ENCODE measurements at places on chromosomes 3 and 15.

GRCh38 chr3:59935025-59935424 lies 885.2 kb upstream of the CFAP20DC start:
- no peak for DNase-seq

GRCh38 chr3:149377408-149378364 lies at the start of gene TM4SF1:
Gene TM4SF1 (minus strand): TSS chr3:149377649. CDS start chr3:149377547, 102 bp downstream.
- peak; percentile 98 for DNase-seq

DNA sequence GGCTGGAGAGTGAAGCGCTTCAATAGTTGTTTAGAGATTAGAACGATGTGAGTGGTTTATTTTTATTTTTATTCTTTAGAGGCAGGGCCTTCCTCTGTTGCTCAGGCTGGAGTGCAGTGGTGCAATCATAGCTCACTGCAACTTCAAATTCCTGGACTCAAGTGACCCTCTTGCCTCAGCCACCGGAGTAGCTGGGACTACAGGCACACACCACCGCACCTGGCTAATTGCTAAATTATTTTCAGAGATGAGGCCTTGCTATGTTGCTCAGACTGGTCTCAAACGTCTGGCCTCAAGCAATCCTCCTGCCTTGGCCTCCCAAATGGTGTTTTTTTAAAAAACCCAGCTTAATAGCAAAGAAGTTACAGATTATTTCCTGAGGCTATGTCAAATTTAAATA lies 29.0 kb downstream of the PPARG start:
- DNase-seq: no peak

- peak; percentile 83 for DNase-seq
These were observed 36.0 kb downstream of the PSTPIP1 start for GRCh38 chr15:77030928-77031375.

DNA sequence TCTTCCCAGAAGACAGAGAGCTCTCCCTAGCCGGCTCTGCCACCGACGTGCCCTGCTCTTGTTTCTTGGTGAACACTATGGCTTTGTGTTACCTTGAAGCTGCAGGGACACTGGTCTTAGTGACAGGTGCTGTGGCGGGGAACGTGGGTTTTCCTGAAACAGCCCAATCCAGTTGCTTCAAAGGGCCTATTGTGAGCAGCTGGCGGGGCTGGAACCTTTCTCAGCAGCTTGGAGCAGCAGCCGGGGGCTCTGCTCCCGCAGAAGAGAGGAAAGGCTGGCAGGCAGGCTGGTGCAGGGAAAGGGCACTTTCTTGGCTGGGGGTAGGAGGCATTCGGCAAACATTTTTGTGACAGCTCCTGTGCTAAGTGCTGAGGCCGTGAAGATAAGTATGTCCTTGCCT lies 12.8 kb downstream of the MYZAP start:
- no peak for DNase-seq

DNA sequence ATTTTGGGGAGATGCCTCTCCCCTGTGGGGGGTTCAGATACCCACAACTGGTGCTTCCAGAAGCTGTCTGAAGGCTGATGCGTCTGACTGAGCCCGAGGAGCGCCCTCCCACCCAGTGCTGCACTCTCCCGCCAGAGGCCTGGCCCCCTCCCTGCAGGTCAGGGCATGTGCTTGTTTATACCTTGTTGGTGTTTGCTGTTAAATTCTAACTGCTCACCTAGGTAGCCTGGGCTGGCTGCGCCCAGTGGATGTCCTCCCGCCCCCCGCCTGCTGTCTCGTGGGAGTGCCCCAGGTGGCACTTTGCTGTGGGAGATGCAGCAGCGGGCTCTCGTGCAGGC lies 12.9 kb downstream of the KLF13 start:
- no peak for DNase-seq

DNA sequence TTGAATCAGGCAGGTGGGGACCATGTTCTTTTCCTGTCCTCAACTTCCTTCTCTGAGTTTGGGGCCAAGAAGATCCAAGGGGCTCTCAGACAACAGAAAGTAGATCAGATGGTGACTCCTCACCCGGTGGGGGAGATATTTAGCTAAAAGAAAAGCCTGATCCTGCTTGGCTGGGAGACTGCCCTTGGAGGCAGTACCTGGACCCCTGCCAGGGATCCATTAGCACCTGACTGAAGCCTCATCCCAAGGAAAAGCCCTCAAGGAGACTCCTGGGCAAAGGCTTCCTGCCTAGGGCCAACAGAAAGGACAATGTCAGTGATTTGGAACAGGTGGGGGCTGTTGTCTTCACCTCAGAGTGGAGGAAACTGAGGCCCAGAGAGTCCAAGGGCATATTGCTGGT lies 33.5 kb upstream of the HHATL start:
- DNase-seq: no peak

DNA sequence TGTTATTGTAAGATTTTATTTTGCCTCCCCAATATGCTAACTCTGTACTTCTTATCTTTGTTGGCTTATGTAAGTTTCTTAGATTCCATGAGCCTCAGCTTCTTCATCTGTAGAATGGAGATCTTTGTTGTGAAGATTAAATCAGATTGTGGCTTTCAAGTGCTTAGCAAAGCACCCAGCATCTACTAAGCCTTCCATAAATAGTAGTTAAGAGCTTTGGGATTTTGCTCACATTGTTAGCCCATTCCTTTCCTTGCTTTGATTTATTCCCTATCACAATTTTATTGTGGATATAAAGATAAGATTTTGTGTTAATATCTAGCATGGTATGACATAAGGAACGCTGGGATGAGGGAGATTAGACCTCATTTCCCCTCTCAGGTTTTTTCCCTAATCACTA lies 501.4 kb downstream of the PYDC2 start:
- no peak for DNase-seq

- peak; percentile 83 for DNase-seq
These were observed 53.4 kb downstream of the UMPS start for GRCh38 chr3:124783696-124784095.

- no peak for DNase-seq
These were observed 66.4 kb upstream of the NR2E3 start for GRCh38 chr15:71743861-71744382.

DNA sequence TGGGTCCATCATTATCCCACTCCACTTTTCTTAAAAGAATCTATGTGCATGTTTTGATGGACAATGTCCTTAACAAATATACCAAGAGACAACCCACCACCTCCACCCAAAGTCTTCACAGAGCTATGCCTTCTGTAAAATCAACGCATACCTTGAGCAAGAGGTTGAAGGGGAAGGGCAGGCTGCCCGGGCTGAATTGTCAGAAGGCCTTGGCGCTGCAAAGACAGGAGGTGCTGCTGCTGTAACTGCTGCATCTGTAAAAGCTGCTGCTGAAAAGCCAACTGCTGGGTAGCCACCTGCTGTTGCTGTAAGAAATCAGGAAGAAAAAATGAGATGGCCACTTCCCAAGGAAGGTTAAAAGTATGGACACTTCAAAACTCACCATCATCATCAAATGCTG lies 536.7 kb downstream of the FOXP1 start:
- no peak for DNase-seq

DNA sequence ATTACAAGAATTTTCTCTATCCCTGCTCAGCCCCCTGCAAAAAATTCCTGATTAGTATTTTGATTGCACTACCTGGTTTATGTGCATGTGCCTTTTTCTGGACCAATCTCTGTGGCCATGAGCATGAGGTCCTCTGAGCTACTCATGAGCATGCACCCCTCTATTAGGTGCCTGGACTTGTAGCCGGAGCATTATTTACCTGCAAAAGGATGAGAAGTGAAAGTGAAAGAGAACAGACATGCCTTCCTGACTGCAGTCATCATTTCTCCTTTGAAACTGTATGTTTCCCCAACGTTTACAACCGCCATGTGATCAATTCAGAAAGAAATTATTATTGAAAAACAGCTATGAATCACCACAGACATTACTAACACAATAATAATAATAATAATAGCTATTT lies 1008.8 kb downstream of the ROBO2 start:
- DNase-seq: no peak

DNA sequence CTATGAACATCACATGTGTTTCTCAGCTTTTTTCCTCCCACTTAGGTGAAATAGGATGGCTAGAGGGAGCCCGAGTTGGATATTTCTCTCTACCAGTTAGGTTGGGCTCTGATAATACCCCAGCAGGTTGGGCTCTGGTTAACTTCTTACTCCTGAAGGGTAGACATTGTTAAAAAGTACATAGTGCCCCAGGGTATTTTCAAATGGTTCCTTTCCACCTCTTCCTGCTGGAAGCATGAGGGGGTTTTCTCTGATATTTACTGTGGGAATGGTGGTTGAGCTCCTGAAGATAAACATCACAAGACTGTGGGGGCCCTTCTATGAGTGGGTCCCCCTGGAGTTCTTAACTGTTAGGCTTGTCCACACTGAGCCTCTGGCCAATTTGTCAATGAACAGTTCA lies 36.1 kb upstream of the SPESP1 start:
- DNase-seq: no peak

GRCh38 chr15:66154581-66154980 lies 99.0 kb downstream of the MEGF11 start:
- peak; percentile 54 for DNase-seq

DNA sequence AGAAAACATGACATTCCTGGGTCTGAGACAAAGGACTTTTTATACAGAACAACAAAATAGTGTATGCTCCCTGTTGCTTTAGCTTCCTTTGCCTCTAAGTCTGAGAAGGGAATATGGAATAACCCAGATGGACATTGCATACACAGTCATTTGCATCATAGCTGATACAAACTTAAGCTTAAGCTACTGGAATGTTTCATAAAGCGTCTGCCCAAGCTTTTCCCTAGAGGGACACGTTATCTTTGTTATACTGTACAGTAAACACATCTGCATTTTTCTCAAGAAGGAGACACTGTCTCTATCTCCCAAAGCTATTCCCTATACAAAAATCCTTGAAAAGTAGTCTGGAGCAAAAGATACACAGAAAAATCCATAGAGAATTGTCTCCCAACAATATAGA lies 775.0 kb downstream of the DIPK2A start:
- no peak for DNase-seq

DNA sequence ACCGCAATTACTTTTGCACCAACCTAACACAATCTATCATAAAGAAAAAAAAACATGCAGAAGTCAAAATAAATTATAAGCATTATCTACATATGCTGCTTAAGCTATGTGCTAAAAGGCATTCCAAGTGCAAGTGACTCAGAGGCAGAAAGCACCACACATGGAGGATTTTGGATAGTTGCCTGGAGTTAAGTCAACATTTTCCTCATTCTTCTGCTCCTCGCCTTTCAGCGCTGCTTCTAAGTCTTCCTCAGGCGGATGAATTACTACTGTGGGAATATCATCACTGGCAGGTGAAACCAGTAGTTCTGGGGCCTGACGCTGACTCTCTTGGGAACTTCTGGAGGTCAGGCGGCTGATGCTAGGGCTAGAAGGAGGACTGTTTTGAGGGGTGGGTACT lies 53.1 kb downstream of the SLC4A7 start:
- DNase-seq: peak; percentile 71

- DNase-seq: no peak
These were observed 20.8 kb downstream of the ATP13A3 start for GRCh38 chr3:194465920-194466570.

DNA sequence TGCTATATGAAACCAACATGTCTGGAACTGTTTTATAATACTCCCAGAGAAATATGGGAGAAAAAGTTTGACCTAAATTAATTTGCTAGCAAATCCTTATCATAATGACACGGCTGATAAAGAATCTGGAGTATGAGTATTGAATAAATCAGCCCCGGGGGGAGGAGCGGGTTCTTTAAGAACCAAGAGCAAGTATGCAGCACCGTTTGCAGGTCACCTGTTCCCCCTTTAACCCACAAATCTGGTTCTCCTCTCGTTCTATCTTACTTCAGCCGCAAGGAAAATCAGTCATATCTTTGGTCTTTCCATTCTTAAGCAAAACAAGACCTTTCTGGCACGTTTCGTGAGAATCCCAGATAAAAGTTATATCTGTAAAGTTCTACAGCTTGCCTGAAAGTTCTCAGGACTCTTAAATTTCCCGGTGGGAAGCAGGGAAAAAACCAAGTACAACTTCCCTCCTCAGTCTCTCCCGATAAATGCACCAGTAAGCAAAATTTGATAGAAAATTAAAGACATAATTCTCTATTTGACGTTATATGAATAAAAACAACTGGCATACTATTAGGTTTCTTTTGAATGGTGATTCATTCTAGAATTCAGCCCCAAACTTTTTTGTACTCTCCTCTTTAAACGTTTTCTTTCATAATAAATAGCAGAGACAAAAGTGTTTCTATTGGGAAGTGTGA lies 348.6 kb downstream of the ZBBX start:
- no peak for DNase-seq

GRCh38 chr3:9169956-9170850 lies 79.2 kb downstream of the SRGAP3 start:
- no peak for DNase-seq

- DNase-seq: peak; percentile 68
These were observed 117.3 kb downstream of the ADAMTS17 start for GRCh38 chr15:100224206-100225185.

DNA sequence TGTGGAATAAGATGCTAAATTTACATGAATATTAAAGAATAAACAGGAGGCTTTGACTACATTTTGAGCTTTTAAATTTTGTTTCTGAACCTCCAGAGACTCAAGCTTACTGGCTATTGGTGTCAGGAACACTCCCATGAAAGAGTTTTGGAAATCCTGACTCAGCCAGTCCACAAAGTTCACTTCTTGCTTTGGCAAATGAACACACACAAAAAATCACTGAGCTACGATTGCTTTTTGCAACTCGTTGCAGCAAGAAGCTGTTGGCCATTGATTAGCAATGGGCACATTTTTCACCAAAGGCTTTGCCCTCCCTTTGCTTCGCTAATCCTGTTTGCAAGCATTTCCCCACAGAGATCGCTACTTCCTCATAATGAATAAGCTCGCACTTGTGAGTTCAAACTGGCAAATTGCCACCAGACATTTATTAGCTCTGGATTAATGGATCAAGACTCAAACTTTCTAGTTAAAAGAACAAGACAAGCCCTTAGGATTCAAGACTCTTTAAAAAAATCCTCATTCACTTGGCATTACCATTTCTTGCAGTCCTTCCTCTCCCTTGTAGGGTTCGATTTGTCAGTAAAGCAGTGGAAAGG lies 343.2 kb upstream of the ONECUT1 start:
- no peak for DNase-seq

DNA sequence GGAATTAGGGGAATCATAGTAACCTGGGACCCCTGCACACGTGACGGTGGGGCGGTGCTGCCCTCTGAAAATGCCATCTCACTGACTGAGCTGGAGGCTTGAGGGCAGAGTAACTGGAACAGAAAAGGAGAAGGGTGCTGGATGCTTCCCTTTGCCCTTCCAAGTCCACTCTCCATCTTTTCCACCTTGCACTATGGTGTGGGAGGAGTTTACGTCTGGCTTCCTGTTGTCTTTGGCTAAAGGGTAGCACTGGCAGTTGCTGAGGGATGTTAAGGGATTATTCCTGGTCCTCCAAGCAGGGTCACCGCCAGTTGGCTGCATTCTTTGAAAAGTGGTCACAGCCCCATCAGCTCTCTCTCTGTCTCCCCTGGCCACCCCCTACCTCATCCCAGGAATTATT lies 129.4 kb upstream of the SNTN start:
- no peak for DNase-seq

- peak; percentile 27 for DNase-seq
These were observed 6.9 kb upstream of the MST1R start for GRCh38 chr3:49910409-49911123.

- DNase-seq: no peak
These were observed 81.2 kb downstream of the ANO10 start for GRCh38 chr3:43540624-43541023.
